ENCODE measurements at places on chromosomes 1 and 21.

DNA sequence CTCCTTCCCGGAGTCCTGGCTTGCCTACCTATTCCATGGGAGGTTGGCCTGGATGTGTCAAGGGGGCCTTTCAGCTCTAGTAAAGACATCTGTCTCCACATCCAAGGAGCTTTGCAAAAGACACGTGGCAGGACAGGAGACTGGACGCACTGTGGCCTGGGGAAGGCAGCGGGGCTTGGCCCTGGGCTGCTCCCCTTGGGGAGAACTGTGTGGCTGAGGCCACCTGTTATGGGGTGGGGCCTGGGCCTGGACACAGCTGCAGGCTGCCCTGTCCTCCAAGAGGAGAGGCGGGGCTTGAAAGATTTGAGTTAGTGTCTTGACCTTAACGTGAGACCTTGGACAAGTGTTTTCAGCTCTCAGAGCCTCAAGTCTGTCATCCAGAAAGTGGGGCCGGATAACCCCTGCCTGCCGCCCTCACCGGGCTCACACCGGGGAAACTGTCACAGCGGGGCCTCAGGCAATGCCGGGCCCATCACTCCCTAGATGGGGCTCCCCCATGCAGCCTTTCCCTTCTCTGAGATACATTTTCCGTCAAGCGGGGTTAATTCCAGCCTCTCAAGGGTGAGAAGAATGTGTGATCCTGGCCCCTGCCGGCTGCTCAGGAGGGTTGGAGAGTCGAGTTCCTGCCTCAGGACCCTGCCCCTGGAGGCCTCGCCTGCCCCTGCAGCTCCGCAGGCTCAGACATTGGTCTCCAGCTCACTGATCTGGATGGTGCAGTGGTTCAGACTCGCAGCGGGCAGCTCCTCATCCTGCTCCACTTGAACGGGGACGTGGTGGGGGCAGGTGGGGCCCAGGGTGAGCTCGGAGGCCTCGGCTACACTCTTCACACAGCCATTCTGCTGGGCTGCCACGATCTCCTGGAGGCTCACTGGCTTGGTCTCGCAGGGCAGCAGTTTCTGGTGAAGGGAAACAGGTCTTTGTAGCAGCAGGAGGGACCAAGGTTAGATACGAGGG is 25.6 kb downstream of the PODN start:
- DNase-seq = no peak

DNA sequence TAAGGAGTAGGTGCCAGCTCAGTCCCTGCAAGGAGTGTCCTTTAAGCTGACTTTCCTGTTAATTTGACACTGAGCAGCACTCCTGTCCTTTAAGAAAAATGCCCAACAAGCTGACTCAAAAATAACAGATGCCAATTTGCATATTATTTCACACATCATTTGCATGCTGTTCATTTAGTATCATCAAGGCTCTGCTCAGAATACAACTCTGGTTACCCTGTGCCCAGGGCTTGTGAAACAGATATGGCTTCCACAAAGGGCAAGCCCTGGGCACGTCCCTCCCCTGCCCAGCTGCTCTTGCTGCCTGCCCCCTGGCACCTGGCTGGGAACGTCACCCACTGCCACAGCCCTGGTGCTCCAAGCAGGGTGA is 10.3 kb downstream of the KCNN3 start:
- no peak for DNase-seq

GRCh38 chr1:234699795-234700665 is 90.1 kb upstream of the IRF2BP2 start:
- DNase-seq = no peak

DNA sequence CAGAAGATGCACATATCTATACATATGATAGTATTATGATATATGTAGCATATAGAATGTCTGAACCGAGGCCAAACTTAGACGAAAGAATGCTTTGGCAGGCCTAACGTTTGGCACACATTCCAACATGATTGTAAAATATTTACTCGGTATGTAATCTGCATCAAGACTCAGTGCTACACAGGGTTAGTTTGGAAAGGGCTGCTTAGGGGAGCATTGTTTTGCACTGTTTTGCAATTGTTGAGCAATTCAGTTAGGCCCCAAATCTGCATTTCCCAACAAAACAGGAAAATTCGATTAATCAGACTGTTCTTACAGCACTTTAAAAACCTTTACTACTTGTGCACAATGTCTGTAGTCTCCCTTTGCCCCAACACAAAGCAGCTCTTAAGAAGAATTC is 216.0 kb upstream of the NEGR1 start:
- DNase-seq = no peak

- no peak for DNase-seq
Observed at GRCh38 chr1:86429122-86429725, 5.3 kb downstream of the CLCA2 start.

GRCh38 chr1:935751-936231 is 12.1 kb downstream of the SAMD11 start:
- DNase-seq = no peak

- DNase-seq = peak; percentile 49
Observed at GRCh38 chr1:201709564-201710295, 119.2 kb upstream of the IPO9 start.

- DNase-seq = no peak
Observed at GRCh38 chr1:166924823-166925541, 48.9 kb upstream of the TADA1 start.

DNA sequence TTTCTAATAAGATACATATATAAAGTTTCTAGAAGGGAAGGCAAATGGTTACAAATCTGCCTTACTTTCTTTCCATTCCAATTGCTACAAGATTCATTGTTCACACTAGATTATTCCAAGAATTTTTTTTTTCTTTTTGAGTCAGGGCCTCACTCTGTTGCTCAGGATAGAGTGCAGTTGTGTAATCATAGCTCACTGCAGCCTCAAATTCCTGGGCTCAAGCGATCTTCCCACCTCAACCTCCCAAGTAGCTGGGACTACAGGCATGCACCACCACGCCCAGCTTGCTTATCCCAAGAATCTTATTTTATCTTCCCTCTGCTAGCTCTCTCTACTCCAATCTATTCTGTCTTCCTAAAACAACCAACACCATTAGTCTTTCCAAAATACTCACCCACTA is 81.8 kb downstream of the KIAA0319L start:
- DNase-seq = no peak

GRCh38 chr1:154845174-154845573 is 24.9 kb downstream of the KCNN3 start:
- DNase-seq = no peak

DNA sequence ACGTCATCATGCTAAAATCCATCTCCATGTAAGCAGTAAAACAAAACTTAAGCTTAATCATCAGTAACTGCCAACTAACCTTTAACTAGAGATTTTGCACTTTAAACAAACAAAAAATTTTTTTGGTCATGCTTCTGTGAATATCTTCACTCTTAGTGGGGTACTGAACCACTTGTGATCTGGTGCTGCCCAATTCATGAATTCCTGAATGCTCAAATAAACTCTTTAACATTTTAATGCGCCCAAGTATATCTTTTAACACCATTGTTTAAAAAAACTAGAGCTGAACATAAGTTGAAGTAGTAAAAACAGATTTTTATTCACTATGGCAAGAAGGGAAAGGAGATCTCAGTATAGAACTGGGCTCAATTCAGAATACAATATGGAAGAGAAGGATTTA is 196.9 kb upstream of the USP24 start:
- no peak for DNase-seq

DNA sequence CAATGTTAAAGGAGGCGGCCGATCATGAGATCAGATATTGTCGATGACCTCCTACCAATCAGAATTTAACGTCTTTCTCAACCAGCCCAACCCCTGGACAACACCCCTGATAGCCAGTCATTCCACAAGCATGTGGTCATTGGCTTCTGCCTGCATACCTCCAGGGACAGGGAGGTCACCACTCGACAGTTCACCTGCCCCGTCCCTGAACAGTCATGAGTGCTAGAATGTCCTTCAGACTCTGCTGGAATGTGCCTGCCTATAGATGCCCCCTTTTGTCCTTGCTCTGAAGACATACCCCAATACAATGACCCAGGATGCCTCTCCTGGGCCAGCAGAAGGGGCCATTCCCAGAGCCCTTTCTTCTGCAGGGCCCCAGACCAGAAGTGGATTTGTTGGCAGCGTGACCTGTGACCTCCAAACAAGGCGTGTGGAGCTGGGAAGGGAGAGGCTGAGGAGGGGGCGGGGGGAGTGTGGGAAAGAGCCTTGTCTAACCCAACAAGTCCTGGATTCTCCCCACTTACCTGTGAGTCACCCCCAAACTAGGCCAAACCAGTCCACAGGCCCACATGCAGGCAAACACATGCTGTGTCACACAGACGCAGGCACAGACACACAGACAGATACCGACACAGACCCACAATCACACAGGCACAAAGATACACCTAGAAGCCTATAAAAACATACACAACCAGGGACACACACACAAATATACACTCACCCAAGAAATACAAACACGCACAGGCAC is 2.2 kb downstream of the CRYBG2 start:
- no peak for DNase-seq

DNA sequence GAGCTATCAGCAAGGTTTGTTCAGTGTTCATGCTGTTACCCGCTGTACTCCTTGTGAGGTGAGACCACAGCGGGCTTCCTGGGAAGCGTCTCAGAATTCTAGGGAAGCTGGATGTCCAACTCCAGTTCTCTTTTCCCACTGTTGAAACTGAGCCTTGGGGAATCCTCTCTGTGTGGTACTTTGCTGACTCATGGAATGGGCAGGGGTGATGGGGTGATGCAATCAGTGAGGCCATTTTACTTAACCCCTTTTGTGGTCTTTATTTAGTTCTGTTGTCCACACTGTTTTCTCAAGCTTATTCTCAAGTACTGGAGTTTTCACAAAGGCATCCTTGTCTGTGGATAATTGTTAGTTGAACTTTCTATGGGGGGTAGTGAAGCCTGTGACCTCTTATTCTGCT is 42.6 kb downstream of the ACKR1 start:
- DNase-seq = no peak

GRCh38 chr1:11062965-11063401 is 3.2 kb upstream of the SRM start:
- peak; percentile 21 for DNase-seq

DNA sequence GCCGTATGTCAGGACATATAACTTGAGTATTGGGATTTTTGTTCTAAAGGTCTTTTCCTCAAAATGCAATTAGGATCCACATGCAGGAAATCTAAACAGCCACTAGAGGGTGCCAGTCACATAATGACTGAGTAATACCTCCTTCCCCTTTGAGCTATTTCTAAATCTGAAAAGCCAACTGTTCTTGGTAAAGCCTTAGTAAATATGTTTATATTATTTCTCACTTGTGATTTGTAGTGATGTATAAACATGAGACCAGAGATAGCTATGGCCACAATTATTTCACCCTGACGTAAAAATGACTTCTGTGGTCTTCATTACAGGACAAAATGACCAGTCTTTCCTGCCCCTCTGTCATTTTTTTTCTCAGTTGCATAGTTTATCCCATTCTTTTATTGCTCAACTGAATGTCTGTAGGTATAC is 41.0 kb upstream of the DR1 start:
- DNase-seq = peak; percentile 52

GRCh38 chr1:10216090-10216749 is 5.8 kb downstream of the KIF1B start:
- DNase-seq = no peak

DNA sequence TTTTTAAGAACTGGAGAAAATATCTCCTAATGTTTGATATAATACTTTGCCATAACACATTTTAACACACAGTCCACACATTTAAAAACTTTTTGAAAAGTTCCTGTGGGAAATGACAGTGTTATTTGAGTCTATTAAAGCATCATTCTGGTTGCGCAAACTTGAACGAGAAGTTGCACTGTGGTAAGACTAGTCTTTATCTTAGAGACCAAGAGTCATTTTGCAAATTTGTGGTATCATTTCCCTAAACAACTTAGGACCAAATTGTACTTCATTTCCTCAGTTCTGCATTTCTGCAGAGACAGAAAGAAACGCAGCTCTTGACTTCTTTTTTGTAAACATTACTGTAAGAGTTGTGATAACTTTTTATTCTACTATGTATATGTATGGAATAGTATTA is at the start of gene RGS18:
RGS18 (plus strand) TSS at position 282 of the 400 bp plus-strand sequence. CDS start 176 bp downstream, outside the sequence.
- DNase-seq = no peak

DNA sequence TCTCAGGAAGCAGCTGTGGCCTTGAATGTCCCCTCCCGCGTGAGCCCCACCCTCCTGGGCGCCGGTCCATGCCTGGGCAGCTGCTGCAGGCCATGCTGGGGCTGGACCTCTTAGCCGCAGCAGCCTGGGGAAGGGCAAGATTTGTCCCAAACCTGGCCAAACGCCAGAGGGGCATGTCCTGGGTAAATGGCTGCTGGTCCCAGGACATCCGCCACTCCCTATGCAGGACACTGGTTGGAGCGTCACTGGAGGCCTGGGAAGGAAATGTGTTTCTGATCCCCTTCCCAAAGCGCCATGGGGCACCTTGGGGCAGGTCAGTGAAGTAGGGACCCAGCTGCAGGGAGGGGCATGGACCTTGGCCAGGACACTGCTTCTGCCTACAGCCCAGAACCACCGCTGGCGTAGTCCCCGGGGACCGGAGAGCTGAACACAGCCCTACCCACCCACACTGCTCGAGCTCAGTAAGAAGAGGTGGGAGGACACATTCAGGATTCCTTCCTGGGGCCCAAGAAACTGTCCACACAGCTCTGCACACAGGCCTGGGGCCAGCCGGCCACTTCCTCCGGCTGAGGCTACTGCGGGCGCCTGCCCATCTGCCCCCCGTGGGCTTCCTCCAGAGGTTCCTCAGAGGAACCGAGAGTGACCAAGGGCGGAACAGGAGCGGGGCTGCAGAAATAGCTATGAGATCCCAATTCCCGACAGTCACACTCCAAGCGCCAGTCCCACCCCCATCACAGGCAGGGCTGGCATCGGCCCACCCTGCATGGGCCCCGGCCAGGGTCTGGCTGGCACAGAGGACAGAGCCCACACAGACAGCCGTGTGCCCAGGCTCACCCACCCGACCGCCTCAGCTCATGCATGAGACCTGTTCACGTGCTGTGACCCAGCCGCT is 10.8 kb upstream of the PLEKHG5 start:
- no peak for DNase-seq

GRCh38 chr1:3065797-3066196 is 3.2 kb upstream of the PRDM16 start:
- DNase-seq = no peak

DNA sequence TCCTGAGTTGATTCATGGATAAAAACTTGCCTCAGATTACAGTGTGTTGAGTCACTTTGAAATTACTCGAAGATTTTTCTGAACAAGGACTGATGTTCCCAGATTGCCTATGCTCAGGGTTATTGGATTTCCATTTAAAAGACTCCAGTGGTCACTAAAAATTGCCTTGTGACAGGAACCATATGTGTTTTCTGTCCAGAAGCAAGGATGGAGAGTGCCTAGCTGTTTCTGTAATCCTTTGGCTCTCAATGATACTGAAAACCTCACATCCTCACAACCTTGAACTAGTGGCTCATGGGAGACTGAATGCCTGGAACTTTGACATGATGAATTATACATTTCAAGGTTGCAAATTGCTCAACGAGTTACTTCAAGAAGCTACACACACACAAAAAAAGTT is 1271.8 kb downstream of the BRINP3 start:
- no peak for DNase-seq
